Natural killer cell (primary cell): ENCODE measurements at places on chromosomes 4 and X. TPM values are rescaled to one million over a fixed set of nuclear protein-coding genes. Genes with fewer than 3 reads are reported as not detected.

The APELA gene
- not detected for total RNA-seq

The CT83 gene
- total RNA-seq: not detected

The TCEAL2 gene
- not detected for total RNA-seq

The ANOS1 gene
- total RNA-seq: not detected

The TEX13D gene
- not detected for total RNA-seq

The PNCK gene
- total RNA-seq: 0.66 TPM

The REELD1 gene
- 1.1 TPM for total RNA-seq

The CCDC110 gene
- total RNA-seq: not detected

The PCDH10 gene
- total RNA-seq: not detected

The MMRN1 gene
- total RNA-seq: 2.0 TPM

The GLUD2 gene
- not detected for total RNA-seq

The ADH7 gene
- total RNA-seq: not detected

The FDCSP gene
- total RNA-seq: not detected

The GLRA3 gene
- not detected for total RNA-seq

The PCDH11X gene
- total RNA-seq: not detected

The RTL9 gene
- total RNA-seq: not detected

The AMTN gene
- total RNA-seq: not detected

The MAML3 gene
- total RNA-seq: 2.8 TPM

The DRP2 gene
- total RNA-seq: 0.07 TPM

The MAGEB1 gene
- total RNA-seq: not detected

The F11 gene
- total RNA-seq: 0.68 TPM

The SRPK3 gene
- not detected for total RNA-seq

The TMEM47 gene
- not detected for total RNA-seq

The MAP7D2 gene
- total RNA-seq: 0.09 TPM

The FRG2 gene
- total RNA-seq: not detected

The PORCN gene
- total RNA-seq: 31.1 TPM

The MAMLD1 gene
- total RNA-seq: 1.1 TPM

The LANCL3 gene
- 2.0 TPM for total RNA-seq

The CACNA1F gene
- 1.1 TPM for total RNA-seq

The ARHGAP6 gene
- 1.9 TPM for total RNA-seq

The FAM9B gene
- 1.1 TPM for total RNA-seq

The UBE2A gene
- total RNA-seq: 88.4 TPM

The FAM47E gene
- 0.21 TPM for total RNA-seq

The ATOH1 gene
- total RNA-seq: not detected

The ART3 gene
- total RNA-seq: not detected

The ATRX gene
- total RNA-seq: 159 TPM

The APBB2 gene
- 0.38 TPM for total RNA-seq

The CA5B gene
- 56.3 TPM for total RNA-seq

The PCDH18 gene
- not detected for total RNA-seq

The RHOXF2B gene
- total RNA-seq: not detected

The TRIM2 gene
- total RNA-seq: not detected

The TSPAN7 gene
- not detected for total RNA-seq

The EDNRA gene
- total RNA-seq: not detected

The NXF2B gene
- not detected for total RNA-seq

The LRCH2 gene
- not detected for total RNA-seq

The AADAT gene
- not detected for total RNA-seq

The SERPINA7 gene
- not detected for total RNA-seq

The ATP7A gene
- 18.8 TPM for total RNA-seq

The MAGEH1 gene
- 13.0 TPM for total RNA-seq

The RNF175 gene
- total RNA-seq: 0.07 TPM

The SPACA5 gene
- total RNA-seq: not detected
